Activated CD8-positive, alpha-beta T cell treated with anti-CD3 and anti-CD28 coated beads for 36 hours (primary cell): ENCODE measurements at places on chromosomes 13 and 19. TPM values are rescaled to one million over a fixed set of nuclear protein-coding genes. Genes with fewer than 3 reads are reported as not detected.

- no peak for DNase-seq
Measured at GRCh38 chr13:93765062-93765461, 538.5 kb downstream of the GPC6 start.

- no peak for DNase-seq
Measured at GRCh38 chr13:35995136-35995535, 136.0 kb downstream of the DCLK1 start.

GRCh38 chr19:459724-460511, 915 bp downstream of the SHC2 start:
- DNase-seq, result peak; percentile 59

PLK5 gene
- total RNA-seq, result not detected

- no peak for DNase-seq
Measured at GRCh38 chr13:51495316-51495715, 42.5 kb upstream of the INTS6 start.

DNA sequence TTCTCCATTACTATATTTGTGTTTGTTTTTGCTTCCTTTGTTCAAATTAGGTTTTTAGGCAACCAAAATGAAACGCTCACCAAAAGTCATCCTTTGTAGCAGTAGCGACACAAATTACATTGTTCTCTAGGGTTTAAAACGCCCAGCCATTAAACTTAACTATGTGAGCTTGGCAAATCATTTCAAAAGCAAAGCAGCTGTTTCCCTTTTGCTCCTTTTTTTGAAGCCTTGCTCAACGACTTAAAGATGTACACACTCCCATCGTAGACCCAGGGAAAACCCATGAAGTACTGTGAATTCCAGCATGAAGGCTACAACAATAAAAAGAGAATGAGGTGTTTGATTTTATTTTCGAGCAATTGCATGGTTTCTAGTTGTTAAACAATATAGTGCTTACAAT, 106.7 kb downstream of the RAP2A start:
- DNase-seq, result no peak
